Esophagus squamous epithelium (tissue), 5 donors: ENCODE measurements at places on chromosomes 11 and 22. TPM values are rescaled to one million over a fixed set of nuclear protein-coding genes. Genes with fewer than 3 reads are reported as not detected.

The FAM89B gene
- total RNA-seq, result 18.2 TPM

DNA sequence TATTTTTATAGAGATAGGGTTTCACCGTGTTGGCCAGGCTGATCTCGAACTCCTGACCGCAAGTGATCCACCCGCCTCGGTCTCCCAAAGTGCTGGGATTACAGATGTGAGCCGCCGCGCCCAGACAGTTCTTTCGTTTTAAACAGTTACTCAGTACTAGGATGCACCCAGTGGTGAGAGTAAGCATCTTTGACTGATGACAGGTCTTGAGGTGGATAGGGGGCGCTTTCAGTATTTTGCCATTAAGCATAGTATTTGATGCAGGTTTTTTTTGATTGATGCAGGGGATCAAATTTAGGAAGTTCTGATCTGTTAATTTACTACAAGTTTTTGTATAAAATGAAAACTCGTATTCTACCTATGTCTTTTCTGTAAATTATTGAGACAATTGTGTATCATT lies 13.2 kb upstream of the TRIM34 start:
- no peak overlapping the region for H3K4me3 ChIP-seq
- no peak for DNase-seq
- no peak overlapping the region for H3K27ac ChIP-seq

DNA sequence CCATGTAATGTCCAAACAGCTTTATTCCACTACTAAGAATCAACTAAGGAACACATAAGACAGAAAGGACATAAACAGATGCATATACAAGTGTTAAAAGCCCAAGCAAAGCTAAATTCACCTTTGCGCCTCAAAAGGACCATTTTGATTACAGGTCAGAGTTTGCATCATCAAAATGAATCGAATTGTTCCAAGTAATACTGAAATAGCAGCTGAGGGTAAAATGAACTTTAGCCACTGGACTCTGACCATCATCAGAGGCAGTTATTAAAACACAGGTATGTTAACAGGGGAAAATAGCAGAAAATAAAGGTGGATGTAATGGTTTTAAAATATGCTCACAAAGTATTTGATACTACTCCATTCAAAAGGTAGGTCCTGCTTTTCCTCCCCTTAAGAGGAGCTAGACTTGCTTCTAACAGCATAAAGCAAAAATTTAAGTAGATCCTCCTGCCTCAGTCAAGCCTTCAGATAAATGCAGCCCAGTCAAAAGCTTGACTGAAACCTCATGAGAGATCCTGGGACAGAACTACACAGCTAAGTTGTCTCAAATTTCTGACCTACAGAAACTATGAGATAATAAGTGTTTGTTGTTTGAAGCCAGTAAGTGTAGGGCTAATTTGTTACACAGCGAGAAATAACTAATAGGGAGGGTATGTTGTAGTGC lies 35.4 kb downstream of the RBFOX2 start:
- H3K4me3 ChIP-seq, result no peak overlapping the region
- no peak for DNase-seq
- no peaks in the 10 kb centered on the region for H3K36me3 ChIP-seq
- H3K27ac ChIP-seq, result no peak overlapping the region

GRCh38 chr22:35467681-35468434 lies 67.9 kb downstream of the MCM5 start:
- H3K4me1 ChIP-seq, result peaks cover 24% of the 10 kb centered on the region
- no peak overlapping the region for H3K4me3 ChIP-seq
- peak overlapping the region; percentile 47 for H3K27ac ChIP-seq
- H3K27me3 ChIP-seq, result no peaks in the 10 kb centered on the region
- no peaks in the 10 kb centered on the region for H3K36me3 ChIP-seq

- no peak overlapping the region for H3K27ac ChIP-seq
- no peak for DNase-seq
- no peaks in the 10 kb centered on the region for H3K36me3 ChIP-seq
- H3K4me1 ChIP-seq, result no peaks in the 10 kb centered on the region
- H3K27me3 ChIP-seq, result no peaks in the 10 kb centered on the region
Observed at GRCh38 chr11:61107888-61108287, 5.6 kb downstream of the CD5 start.

- DNase-seq, result no peak
- H3K4me1 ChIP-seq, result peaks cover 11% of the 10 kb centered on the region
- no peaks in the 10 kb centered on the region for H3K36me3 ChIP-seq
- H3K27me3 ChIP-seq, result no peaks in the 10 kb centered on the region
- H3K4me3 ChIP-seq, result no peak overlapping the region
- H3K27ac ChIP-seq, result no peak overlapping the region
Observed at GRCh38 chr11:12706545-12707499, 32.6 kb downstream of the TEAD1 start.

DNA sequence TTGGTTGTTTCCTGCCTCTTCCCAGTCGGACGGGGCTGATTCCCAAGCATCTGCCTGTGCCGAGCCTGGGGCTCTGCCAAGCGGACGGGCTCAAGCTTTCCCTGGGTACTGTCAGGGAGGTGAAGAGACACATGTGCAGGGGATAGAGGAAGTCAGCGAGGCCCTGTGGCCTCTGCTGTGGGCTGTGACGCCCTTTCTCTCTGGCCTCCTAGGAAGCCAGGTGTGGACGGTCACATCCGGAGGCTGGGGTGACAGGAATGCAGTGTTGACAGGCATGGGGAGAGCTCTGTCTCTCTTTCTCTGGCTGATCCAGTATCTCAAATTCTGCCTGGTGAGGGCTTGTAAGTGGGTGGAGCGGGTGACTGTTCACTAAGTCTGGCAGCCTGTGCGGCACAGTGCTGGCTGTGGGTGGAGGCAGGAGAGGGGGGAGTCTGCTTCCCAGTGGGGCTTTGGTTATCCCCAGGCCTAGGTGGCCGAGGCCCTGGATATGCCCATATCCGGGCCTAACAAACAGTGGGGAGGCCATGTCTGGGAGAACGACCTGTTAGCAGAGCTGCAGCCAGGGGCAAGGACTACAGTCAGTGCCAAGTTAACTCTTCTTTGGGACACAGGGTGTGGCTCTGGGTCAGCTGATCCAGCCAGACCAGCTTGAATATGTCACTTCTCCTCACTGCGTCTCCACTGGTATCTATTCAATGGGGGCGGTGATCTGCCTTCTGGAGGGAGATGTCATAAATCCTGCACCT lies 1.9 kb downstream of the KCTD17 start:
- H3K27ac ChIP-seq, result peak overlapping the region; percentile 25
- peaks cover 40% of the 10 kb centered on the region for H3K36me3 ChIP-seq
- H3K4me1 ChIP-seq, result peaks cover 13% of the 10 kb centered on the region
- H3K4me3 ChIP-seq, result no peak overlapping the region

DNA sequence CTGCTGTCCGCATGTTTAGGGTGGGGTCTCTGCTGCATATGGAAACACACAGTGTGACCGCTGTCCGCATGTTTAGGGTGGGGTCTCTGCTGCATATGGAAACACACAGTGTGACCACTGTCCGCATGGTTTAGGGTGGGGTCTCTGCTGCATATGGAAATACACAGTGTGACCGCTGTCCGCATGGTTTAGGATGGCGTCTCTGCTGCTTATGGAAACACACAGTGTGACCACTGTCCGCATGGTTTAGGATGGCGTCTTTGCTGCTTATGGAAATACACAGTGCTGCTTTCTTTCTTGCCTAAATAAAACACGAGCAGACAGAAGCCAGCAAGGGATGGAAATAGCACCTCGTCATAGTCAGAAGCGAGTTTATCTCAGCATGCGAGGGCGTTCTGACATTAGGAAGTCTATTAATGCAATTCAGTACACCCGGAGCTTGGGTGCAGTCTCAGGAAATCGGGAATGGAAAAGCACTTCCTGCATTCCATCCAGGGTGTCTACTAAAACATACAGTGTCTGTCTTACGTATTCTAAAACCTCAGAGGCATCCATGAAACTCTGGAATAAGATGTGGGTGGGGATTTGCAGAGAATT lies 32.6 kb upstream of the TOLLIP start:
- no peaks in the 10 kb centered on the region for H3K36me3 ChIP-seq
- H3K4me3 ChIP-seq, result no peak overlapping the region
- peaks cover 9% of the 10 kb centered on the region for H3K4me1 ChIP-seq
- no peaks in the 10 kb centered on the region for H3K27me3 ChIP-seq
- DNase-seq, result no peak

- peak overlapping the region; percentile 94 for H3K27ac ChIP-seq
- no peak for DNase-seq
- peaks cover 25% of the 10 kb centered on the region for H3K36me3 ChIP-seq
- peaks cover 16% of the 10 kb centered on the region for H3K4me1 ChIP-seq
- H3K4me3 ChIP-seq, result peak overlapping the region; percentile 90
- no peaks in the 10 kb centered on the region for H3K27me3 ChIP-seq
Observed at GRCh38 chr11:926341-926916, 759 bp downstream of the AP2A2 start.

The MAPK8IP2 gene
- 1.3 TPM for total RNA-seq

- H3K4me1 ChIP-seq, result no peaks in the 10 kb centered on the region
- H3K27me3 ChIP-seq, result peaks cover 3% of the 10 kb centered on the region
- no peak for DNase-seq
- H3K4me3 ChIP-seq, result no peak overlapping the region
- H3K27ac ChIP-seq, result no peak overlapping the region
Observed at GRCh38 chr22:31937341-31937740, 7.0 kb upstream of the YWHAH start.
